NCI-H1105 (cell line): ENCODE measurements at places on chromosomes 7 and 10.

DNA sequence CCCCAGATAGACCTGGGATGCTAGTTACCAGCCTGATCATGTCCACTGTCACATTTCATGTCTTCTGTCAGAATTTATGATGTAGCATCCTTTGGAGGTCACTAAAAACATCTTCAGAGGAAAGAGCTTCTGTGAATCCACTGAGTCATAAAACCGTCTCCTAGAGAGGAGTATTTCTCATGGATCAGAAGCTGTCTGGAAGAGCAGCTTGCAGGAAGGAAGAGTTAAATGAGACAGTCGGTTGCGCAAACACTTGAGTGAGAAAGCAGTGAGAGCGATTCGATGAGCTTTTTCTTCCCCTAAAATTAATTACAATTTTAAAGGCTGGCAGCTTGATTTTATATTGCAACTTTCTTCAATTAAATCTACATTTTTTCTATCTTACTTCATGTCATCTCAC, 47.2 kb upstream of the WDR11 start:
- DNase-seq = no peak

- DNase-seq = no peak
These were observed 37.3 kb upstream of the SEMA3D start for GRCh38 chr7:85224171-85224570.

- no peak for DNase-seq
These were observed 12.7 kb downstream of the FBXW4 start for GRCh38 chr10:101682172-101682825.

GRCh38 chr10:58590152-58590840, 77.6 kb downstream of the BICC1 start:
- DNase-seq = no peak

DNA sequence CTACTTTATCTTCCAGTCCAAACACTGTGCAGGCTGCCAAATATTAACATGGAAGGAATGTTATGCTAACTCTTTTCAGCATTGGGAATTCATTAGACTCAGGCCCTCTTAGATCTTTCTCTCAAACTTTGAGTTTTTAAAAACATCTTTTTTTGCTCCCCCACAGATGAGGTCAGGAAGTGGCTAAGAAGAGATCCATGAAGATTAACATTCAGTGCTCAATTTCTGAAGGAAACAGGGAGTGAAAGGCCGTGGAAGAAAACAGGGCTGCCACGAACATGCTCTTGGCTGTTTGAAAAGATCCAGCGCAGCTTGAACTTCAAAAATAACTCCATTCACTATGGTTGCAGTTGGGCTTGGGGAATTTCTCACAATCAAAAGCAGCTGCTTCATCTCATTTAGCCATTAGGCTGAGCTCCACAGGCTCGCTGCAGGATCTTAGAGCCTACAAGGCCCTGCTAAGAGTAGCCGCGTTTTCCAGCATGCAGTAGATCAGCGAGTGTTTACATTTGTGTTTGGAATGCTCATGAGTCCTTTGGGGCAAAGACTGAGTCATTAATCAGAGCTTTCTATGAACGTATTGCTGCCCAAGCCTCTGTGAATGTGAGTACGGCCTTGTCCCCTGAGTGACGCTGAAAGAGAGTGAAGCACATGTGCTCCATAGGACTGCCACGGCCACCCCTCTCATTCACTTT, 41.2 kb upstream of the TNS3 start:
- no peak for DNase-seq

- DNase-seq = no peak
These were observed 10.8 kb downstream of the NKX6-2 start for GRCh38 chr10:132774902-132775863.
